C1 segment of cervical spinal cord (tissue), 14 donors: ENCODE measurements at places on chromosomes 4 and X.

DNA sequence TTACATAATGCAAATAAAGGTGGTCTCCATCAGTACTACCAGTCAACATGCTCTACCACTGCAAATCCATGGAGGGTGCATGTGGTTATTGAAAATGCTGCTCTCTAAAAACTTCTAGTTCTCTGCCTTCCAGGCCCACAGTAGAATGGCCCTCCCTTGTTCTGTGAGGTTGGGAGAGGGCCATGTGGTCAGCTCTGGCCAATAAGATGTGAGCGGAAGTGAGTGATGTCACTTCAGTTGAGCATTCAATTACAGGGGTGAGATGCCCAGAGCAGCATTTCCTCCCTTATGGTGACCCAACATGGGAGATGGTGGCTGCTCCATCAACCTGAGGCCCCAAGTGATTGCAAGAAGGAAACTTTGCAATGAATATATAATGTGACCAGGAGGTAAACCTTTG is 148.8 kb downstream of the CPEB2 start:
- DNase-seq: no peak

GRCh38 chr4:186248643-186249042 is 17.3 kb upstream of the F11 start:
- no peak for DNase-seq

DNA sequence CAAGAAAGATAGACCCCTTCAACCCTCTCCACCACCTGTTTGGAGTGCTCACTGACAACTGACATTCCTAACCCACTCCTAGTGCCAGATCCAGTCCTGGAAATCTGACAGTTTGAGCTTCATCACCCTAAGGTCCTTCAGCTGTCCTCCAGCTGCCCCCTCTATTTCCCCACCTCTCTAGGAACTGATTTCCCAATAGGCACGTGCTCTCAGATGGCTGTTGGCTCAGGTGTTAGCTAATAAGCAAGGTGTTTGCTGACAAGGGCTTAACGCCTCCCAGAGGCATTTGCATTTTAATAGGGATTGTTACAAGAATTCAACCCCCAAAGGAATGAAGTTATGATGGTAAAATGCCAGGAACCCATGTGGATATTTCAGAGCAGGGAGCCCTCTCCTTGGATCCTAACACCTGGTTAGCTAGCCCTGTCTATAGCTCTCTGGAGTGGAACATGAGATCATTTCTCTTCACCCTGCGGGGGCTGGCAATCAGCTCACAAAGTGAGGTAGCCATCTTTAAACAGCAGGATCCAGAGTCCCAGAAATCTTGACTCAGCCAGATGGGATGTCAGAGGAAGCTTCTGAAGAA is 348.5 kb upstream of the SFRP2 start:
- no peak for DNase-seq

DNA sequence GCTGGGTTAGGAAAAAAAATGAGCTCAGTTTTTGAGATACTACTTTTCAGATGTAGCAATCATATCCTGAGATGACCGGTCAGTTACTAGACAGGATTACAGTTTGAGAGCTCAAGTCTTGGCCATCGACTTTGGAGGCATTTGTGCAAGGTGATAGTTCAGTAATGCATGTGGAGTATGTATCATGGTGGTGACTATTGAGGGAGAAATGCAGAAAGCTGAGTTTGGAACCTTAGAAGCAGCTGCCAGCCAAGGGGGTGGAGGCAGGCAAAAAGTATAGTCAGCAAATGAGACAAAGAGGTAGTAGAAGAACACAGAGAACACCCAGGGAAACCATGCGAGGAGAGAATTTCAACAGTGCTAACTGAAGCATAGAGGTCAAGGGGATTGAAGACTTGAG is 48.7 kb upstream of the SLC4A4 start:
- no peak for DNase-seq

- no peak for DNase-seq
These were observed 116.6 kb downstream of the UPRT start for GRCh38 chrX:75390470-75390869.

DNA sequence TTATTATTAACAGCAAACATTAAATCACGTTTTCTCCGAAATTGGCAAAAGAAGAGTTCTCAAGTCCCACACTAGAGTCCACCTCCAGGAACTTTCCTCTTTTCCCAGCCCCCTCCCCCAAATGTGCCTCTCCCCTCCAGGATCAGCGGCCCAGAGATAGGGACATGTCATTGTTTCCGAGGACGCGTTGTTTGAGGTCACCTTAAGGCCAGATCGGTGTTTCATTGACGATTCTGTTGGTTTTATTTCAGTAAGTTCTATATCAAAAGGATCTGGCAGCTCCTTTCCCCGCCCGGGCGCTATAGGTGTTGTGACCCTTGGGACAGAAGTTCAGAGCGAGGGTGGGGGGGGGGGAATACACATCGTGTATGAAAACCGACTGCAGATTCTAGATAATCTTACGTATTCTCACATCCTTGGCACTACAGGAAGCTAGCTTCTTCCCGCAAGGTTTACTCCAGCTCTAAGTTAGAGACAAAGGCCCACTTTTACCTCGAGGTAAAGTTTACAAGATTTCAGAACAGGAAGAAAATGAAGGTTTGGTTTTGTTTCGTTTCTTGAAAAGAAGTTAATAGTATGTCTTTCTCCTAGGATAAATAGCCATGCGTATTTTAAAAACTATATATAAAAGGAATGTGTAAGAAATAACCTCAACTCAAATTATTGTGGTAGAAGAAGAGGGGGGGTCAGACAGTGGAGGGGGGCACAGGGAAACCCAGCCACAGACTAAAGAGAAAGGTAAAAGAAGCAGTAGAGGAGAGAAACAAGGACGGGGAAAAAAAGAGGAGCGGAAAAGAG is 739 bp upstream of the MSX1 start:
- no peak for DNase-seq

GRCh38 chr4:79917246-79917645 is 155.8 kb downstream of the ANTXR2 start:
- no peak for DNase-seq

DNA sequence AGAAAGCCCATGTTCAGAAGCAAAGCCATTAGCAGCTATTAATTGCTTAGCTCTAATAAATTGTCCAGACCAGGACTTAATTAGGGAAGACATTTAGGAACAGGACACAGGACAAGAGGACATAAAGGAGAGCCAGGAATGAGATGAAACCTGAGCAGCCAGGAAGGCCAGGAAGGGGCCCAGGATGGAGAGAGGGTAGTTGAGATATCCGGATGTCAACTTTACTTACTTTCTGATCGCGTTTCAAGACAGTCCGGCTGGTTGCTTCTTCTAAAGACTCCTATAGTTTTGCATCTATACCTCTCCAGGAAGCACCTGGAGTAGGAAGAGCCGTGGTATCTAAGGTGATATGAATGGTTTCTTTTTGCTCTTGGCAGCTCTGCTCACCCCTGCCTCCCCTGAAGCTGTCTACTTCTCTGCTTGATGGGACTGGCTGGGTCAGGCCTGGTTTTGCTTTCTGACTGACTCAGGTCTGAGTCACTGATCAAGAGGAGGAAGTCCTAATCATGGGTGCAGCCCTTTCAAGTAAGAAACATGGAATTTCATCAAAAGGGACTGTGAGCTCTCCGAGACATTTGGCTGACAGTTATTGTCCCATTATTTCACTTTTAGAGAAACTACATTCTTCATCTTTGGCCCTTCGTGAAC is 733.3 kb downstream of the RPA4 start:
- no peak for DNase-seq

- no peak for DNase-seq
These were observed 253.3 kb upstream of the ETNPPL start for GRCh38 chr4:109016200-109016599.

- no peak for DNase-seq
These were observed 85.1 kb downstream of the PDLIM5 start for GRCh38 chr4:94536649-94537469.

DNA sequence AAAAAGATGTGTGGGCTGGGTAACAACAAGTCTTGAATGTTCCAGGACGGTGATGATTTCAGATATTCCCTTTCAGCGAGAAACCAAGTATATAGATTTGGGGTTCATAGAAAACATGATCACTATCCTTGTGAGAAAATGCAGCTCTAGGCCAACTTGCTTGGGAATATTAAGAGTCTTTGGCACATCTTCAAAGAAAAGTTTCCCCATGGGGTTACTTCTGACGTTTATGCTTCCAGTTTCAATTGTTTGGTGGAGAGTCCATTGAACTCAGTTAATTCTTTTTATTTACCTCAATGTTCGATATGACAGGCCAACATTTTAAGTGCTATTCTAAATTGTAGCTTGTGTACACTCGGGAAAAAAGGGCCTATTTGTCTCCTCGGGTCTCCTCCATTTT is 126.7 kb downstream of the NHS start:
- no peak for DNase-seq

DNA sequence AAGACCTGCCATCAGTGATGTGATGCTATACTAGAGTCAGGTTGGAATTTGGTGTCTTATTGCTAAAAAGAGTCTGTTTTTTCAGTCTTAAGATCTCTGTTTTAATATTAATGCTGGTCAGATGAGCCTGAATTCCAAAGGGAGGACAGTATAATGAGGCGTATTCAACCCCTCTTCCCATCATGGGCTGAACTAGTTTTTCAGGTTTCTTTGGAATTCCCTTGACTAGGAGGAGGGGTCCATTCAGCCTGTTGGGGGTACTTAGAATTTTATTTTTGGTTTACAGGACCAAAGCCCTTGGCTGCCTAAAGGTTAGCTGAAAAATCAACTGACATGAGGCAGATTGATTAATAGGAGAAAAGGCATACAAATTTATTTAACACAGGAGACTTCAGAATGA is 24.1 kb upstream of the PI4K2B start:
- DNase-seq: no peak

- no peak for DNase-seq
These were observed 172.0 kb downstream of the FBXO8 start for GRCh38 chr4:174111422-174111821.

DNA sequence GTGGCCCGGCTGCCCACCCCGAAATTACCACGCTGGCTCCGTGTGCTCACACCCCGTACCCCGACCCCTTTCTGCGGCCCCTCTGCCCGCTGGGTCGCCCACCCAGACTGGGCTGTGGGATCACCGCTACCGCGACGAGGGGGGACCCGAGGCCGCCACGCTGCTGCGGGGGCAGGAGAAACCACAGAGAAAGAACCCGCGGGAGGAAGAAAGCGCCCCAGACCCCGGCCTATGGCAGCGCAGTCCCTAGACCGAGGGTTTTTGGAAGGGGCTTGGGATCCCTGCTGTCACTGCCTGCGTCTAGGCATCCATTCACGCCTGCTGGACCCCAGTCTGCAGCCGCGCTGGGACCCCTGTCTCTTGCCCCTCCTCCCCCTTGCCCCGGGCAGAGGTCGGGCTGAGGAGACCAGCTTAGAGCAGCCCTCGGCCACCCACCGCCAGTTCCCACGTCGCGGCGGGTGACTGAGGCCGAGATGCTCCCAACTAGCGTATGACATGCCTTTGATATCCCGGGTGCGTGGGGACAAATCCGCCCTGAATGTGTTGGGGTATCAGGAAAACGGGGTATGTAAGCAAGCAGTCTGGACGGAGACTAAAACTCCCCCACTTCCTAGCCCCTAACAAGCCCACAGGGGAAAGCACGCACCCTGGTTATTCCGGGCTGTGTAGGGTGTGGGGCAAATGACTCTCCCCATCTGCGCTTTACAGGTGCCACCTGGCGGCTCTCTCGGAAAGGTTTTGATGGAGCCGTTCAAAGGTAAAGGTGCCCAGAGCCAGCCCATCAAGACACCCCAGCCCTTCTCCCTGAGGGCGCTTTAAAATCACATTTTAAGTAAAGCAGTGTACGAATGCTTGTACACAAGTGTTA is 862 bp upstream of the INPP4B start:
- no peak for DNase-seq

DNA sequence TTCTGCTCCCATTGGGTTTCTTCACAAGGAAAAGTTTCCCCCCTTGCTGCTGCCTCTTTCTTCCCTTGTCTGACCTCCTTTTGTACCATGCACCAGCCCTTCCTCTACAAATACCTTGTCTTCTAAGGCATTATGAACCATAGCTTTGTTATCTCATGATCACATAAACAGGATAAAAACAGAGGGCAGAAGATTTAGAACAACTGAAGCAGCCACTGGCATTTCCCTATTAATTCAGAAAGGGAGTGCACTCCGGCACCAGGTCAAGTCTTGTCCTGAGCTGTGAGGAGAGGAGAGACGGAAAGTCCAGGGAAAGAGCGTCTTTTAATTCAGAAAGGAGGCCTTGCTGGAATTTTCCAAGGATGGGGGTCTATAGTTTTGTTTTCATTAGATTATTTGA is 281.7 kb downstream of the RCHY1 start:
- no peak for DNase-seq

GRCh38 chrX:25025615-25026014 is 9.8 kb upstream of the ARX start:
- no peak for DNase-seq

GRCh38 chr4:1473718-1474117 is 67.5 kb upstream of the NKX1-1 start:
- no peak for DNase-seq

DNA sequence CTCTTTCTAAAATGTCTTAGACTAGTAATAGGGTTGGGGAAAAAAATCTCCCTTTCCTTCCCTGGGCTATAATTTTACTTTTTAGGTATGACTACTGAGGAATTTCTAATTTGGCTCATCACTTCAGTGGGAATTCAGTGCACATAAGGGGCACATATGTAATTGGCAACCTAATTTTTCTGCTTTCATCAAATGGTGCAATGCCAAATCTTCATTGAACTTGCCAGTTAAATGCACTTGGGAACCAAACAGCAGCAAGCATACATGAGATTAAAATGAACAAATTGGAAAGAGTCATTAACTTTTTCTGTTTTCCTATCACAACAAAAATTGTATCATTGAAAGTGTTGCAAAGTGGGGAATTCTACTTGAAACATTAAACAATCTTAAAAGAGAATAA is 2.9 kb upstream of the CCSER1 start:
- no peak for DNase-seq

DNA sequence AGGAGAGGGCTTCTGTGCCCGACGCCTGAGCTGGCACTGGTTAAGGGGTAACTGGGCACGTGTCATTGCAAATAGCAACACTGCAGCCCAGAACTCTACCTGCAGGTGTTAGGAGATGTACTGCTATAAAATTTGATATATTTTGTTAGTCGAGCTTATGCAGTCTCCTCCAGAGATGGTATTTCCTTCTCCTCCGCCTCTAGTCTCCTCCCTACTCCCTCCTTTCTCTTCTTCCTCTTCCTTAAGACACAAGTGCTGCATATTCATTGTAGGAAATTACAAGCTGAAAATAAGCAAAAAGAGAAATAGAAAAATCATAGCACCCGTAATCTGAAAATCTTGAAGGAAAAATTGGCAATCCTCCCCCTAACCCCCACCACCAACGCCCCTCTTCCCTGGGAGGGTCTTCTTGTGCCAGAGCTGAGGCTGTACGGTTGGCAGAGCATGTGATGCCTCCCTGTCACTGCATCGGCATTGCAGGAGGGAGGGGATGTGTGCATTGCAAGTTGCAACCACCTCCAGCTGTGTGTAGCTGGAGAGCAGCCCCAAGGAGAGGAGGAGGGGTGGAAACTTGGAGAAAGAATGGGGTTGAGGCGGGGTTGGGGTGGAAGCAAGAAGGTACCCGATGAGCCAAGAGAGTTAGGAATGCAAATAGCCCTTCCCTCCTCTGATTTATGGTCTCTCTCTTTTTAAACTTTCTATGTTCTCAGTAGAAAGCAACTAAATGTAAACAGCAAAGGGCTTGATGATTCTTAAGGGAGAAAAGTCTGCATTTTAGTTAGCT is 48.3 kb upstream of the MND1 start:
- no peak for DNase-seq
